ENCODE measurements at places on chromosomes 2 and 18. TPM values are rescaled to one million over a fixed set of nuclear protein-coding genes. Genes with fewer than 3 reads are reported as not detected.

CSRNP3 gene
- total RNA-seq = 0.43 TPM

BUB1 gene
- total RNA-seq = 16.3 TPM

STK25 gene
- total RNA-seq = 239 TPM

C2orf80 gene
- not detected for total RNA-seq

ADAM23 gene
- total RNA-seq = 3.5 TPM

IL36A gene
- not detected for total RNA-seq

LRRTM1 gene
- not detected for total RNA-seq

NR4A2 gene
- total RNA-seq = 1.1 TPM

HOXD13 gene
- 3.8 TPM for total RNA-seq

LRRC30 gene
- not detected for total RNA-seq

SUMO1 gene
- 157 TPM for total RNA-seq

LBX2 gene
- 0.38 TPM for total RNA-seq

NOL4 gene
- total RNA-seq = not detected

SCYGR4 gene
- not detected for total RNA-seq

STEAP3 gene
- 30.5 TPM for total RNA-seq

CTAGE1 gene
- total RNA-seq = 0.11 TPM

DYSF gene
- total RNA-seq = not detected

Measured in GM23248 (cell line).